ENCODE measurements at places on chromosomes 6 and 20. TPM values are rescaled to one million over a fixed set of nuclear protein-coding genes. Genes with fewer than 3 reads are reported as not detected.

- no peak for DNase-seq
Observed at GRCh38 chr6:46715141-46715540, 20.0 kb downstream of the PLA2G7 start.

DNA sequence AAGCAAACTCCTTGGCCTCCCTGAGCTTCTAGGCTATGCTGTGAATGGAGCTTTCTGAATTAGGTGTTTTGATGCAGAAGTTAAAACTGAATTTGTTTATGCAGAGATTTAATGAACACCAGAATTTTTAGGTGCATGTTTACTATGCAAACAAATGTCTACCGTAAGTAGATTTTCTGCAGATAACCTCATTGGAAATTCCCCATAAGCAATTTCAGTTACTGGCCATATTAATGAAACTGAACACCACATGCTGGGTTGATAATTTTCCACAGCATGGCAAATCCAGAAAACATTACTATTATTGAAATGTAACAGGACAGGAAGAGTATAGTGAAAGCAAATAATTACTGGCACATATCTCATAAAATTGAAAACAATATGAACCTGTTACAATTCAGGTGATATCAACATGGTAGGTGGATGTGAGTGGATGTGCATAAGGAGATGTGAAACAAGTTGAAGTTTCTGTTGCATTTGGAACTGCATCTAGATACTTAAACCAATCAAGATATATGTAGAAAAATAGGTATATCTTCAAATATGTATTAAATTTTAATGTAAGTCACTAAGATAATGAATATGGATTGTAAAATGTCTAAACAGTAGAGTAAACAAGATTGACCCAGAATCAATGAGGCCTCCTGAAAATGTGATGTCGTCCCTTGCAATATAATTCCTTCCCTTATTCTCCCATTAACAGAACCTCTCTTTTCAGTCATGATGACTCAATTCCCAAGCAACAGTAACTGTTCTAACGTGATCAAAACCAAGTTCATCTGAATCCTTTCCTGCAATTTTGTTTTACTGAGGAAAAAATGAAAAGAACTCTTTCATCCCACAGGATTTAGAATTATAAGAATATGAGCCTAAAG, 11.0 kb downstream of the PTCHD4 start:
- DNase-seq = no peak

- DNase-seq = no peak
Observed at GRCh38 chr20:38751360-38751976, 3.2 kb downstream of the ACTR5 start.

Gene DEFB127
- total RNA-seq = not detected

DNA sequence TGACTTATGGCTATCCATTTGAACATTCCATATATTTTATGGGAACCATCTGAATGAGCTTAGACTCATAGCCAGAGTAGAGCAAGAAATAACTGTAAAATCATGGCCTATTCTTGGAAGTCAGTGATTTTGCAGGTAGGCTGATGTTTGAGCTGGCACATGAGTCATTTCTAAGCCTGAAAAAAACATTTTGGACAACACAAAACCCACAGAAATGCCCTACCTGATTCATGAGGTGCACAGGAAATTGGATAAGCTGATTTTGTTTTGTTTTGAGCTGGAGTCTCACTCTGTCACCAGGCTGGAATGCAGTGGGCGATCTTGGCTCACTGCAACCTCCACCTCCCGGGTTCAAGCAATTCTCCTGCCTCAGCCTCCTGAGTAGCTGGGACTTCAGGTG, 443.0 kb downstream of the PKHD1 start:
- DNase-seq = no peak

GRCh38 chr20:13910492-13910891, 79.9 kb downstream of the SEL1L2 start:
- DNase-seq = no peak

DNA sequence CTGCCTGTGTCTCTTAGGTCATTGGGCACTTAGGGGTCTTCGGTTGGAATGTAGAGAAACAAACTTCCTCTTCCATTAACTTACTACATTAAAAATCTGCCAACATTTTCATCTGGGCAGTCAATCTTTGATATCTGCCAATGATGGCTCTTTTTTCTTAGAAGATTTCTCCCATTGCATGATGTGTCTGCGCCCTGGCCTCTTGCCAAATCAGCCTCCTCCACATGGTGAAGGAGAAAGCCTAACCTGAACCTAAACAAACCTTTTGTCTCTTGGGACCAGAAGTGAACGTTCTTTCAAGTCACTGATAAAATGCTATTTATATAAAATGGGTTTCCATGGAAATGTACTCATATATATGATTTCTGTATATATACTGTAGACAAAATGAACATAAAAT, 998.9 kb upstream of the GJE1 start:
- DNase-seq = no peak

DNA sequence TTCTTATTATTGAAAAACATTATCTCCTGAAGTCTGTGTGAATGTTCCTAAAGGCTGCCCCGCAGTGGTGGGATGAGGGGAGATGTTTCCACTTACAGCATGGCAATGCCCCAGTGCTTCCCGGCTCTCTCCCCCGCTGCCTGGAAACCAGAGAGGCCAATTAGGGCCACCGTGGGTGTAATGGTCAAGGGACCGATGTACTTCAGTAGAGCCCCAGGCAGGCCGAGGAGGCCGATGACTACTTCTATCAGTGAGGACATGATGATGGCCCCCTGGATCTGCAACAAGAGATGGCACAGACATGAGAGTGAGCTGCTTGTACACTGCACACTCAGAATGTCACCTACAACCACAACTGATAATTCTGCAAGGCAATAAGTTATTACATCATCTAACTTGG, 117.8 kb downstream of the SLC23A2 start:
- no peak for DNase-seq

All from posterior vena cava (tissue), 2 donors.